Stimulated activated CD4-positive, alpha-beta T cell treated with anti-CD3 and anti-CD28 coated beads, Interleukin-4, amount 100 ng/mL, for 24 hours (primary cell): ENCODE measurements at places on chromosomes 4 and X.

DNA sequence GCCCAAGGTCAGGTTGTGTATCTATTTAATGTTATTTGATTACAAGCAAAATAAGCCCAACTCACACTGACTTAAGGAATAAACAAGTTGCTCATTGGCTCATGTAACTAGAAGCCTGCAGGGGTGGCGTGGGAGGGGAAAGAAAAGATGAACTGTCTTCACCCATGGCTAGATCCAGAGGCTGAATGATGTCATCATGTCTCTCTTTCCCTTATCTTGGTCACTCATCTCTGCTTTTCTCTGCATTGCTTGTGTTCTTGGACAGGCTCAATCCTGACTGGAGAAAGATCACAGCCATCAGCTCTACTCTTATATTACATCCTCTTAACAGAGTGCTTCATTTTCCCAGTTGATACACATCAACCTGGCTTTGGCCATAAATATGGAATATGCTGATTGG, 290.0 kb upstream of the DIAPH2 start:
- DNase-seq = no peak

DNA sequence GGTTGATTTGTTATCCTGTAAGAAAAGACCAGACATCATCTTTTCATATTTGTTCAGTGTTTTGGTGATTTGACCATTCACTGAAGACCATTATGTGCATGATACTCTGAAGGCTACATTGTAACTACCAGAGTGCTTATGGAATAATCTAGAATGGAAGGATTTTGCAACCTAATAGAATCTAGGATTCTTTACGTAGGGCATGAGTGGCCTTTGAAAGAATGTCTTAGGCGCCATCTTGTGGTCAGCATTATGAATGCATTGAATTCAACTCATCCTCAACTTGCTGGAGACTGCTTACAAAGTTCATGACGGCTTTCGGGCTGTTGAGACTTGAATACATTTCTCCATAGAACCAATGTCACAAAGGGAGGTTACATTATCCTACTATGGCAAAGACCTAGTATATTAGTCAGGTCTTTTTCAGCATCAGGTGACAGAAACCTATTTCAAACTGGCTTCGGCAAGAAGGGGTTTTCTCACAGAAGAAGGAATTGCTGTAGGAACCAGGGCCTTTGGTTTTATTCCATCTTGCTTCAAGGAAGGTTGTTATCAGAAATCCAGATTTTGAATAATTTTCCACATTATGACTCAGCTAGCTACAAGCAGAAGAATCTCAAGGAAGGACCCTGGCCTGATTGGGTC, 104.1 kb downstream of the GPAT3 start:
- DNase-seq = peak; percentile 71

- DNase-seq = no peak
Measured at GRCh38 chr4:173332021-173332487, 2.1 kb downstream of the HMGB2 start.

DNA sequence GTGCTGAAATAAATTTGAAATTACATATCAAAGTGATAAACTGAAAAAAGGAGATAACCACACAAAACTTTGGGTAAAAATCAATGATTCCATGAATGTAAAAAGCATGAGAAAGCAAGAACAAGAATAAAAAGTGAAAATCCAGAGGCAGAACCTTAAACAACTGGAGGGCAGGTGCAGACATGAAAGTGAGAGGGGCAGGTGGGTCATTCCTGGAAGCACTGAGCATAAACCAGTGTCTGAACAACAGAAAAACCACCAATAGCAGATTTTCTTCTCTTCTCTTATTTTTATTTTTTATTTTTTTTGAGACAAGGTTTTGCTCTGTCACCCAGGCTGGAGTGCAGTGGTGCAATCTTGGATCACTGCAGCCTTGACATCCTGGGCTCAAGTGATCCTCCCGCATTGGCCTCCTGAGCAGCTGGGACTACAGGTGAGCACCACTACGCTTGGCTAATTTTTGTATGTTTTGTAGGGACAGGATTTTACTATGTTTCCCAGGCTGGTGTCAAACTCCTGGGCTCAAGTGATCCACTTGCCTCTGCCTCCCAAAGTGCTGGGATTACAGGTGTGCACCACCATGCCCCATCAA, 46.8 kb upstream of the GPR78 start:
- DNase-seq = no peak

DNA sequence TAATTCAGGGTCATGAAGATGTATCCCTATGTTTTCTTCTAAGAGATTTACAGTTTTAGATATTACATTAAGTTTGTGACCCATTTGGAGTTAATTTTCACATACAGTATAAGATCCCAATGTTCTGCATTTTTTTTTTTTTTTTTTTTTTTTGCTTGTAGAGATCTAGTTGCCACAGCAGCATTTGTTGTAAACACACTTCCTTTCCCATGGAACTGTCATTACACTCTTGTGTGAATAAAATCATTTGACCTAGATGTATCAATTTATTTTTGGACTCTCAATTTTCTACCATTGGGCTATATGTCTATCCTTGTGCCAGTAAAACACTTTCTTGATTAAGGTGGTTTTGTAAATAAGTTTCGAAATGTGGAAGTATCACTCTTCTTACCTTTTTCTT, 1107.2 kb downstream of the TECRL start:
- no peak for DNase-seq

GRCh38 chr4:74235135-74235534, 73.1 kb upstream of the EPGN start:
- DNase-seq = no peak

DNA sequence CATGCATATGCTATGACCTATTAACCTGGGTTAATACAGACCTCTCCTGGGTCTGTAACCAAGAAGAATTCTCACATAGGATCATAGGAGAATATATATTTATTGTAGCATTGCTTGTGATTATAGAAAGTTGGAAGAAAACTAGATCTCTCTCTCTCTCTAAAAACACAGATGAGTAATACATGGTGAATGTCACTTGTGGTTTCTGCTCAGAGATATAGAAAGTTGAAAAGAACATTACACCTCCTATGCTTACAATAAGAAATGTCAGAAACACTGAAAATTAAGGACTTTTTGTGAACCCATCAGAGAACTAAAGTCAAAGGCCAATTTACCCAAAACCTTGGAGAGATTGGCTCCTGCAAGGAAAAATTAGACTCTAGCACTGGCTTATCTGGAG, 1389.5 kb downstream of the FAM133A start:
- DNase-seq = no peak

DNA sequence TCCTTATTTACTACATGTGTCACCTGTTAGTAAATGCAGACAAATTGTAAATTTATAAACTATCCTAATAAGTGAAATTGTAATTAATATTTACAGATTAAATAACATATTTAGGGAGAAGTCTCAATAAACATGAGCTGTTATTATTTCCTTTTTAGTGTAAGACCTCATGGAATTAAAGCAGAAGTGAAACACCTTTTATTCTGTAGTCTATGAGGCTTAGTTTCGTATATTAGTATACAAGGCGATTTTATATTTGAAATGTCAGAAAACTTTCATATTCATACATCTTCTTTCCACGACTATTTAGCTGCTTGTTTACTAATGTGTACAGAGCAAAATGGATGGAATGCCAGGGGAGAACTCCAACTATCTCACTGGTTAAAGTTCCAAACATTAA, 414.4 kb downstream of the ARHGAP24 start:
- no peak for DNase-seq

- no peak for DNase-seq
Measured at GRCh38 chr4:135185256-135185655, 983.7 kb upstream of the PABPC4L start.

- DNase-seq = no peak
Measured at GRCh38 chr4:18127030-18127429, 105.5 kb upstream of the LCORL start.

DNA sequence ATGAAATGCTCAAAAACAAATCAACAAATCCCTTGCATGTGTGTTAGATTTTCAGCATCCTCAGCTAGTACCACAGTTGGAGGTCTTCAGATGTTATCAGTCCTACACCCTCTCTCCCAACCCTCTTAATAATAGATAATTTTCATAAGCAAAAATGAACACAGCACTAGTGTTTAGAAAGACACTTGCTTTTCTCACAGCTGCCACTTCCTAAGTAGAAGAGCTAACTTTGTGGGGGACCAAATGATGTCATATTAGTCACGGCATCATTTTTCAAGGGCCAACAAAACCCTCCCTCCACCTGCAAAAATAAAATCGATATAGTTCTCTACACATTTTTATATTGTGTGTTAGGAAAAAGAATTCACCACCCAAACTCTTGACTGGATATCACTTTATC, 163.5 kb upstream of the GYPA start:
- DNase-seq = no peak

DNA sequence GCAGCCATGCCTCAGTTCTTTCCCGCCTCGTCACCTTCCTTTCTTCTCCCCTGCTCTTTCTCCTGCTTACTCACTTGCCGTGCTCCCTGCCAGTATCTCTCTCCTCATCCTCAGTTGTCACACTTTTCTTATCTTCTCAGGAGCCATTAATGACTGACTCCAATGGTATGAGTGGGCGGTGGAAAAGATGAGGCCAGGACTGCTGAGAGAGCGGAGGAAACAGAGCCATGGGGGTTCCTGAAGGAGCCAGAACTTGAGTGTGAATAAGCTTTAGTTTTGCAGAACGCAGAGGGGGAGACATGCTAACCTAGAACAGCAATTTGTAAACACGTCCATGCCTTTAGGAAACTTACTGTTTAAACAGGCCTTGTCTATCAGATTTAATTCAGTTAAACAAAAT, 126.5 kb downstream of the CHIC2 start:
- no peak for DNase-seq

- DNase-seq = no peak
Measured at GRCh38 chr4:92387459-92388069, 83.8 kb downstream of the GRID2 start.

DNA sequence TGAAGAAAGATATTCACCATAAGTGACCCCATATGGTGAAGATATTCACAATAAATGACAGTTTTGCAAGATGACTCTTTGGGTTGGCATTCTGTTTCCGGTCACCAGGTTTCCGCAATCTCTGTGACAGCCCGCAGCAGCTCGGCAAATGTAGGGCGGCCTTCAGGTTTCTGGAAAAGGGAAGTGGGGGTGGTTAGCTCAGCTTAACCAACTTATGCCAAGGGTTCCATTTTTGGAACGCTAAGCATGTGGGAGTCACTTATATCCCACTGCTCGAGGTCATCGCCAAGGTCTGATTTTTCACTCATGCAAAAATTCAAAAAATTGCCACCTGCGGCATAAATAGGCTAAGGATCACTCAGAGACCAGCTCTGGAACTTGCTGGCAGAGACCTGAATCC, 51.0 kb downstream of the NIPAL1 start:
- DNase-seq = no peak

- no peak for DNase-seq
Measured at GRCh38 chr4:55636656-55636999, 530 bp upstream of the NMU start.

DNA sequence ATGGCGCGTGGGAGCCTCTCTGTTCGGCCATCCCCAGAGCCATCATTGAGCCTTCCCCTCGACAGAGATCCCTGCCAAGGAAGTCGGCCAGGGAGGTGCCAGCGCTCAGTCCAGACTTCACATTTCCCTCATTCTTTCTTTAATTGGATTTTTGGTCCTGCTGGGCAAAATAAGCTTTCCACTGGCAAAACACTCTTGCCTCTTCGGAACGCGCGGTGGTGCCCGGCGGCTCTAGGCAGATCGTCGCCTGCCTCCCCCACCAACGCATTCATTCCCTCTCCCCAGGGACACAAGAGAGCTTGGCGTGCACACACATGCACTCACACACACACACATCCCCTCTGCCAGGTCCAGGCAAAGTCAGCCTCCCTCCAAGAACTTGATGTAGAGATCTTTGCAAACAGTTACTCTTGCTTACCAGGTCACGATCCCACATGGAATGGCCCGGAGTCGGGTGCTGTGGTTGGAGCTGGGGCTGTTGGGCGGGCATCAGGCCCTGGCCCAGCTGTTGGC, 257.1 kb downstream of the BCOR start:
- no peak for DNase-seq

DNA sequence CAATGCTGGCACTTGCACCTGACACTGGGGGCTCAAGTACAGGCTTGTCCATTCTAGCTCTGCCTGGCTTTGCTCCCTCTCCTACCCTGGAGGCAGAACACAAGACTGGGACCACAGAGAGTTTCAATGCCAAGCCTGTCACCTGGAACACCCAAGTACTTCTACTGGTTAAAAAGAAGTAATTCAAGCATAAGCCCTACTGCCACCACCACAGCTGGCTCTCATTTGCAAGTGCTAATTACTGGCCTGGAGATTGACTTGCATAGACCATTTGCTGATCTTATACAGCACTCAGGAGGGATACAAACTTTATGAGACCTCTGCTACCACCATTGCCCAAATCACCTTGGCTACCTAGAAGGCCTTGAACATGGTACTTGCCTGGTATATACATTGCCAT, 1550.9 kb downstream of the C4orf33 start:
- no peak for DNase-seq

GRCh38 chr4:114091546-114091945, 112.1 kb upstream of the ARSJ start:
- no peak for DNase-seq

- no peak for DNase-seq
Measured at GRCh38 chr4:73589887-73590801, 30.1 kb downstream of the RASSF6 start.

DNA sequence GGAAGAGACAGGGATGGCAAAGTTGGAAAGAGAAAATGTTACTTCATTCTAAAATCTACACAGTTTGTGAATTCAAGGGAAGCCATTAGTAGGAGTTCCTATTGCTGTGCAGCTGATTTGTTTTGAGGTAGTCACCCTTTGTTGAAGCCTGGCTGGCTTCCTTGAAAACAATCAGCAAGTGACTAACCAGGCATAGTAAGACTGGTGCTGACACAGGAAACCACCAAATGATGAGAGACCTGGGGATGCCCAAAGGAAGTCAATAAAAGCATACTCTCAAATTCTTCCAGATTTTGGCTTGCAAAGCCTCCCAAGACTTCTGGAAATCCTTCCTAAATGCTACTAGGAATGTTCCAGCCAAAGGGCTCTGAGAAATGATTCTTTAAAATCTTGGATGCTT, 23.9 kb upstream of the PRDM8 start:
- peak; percentile 68 for DNase-seq

DNA sequence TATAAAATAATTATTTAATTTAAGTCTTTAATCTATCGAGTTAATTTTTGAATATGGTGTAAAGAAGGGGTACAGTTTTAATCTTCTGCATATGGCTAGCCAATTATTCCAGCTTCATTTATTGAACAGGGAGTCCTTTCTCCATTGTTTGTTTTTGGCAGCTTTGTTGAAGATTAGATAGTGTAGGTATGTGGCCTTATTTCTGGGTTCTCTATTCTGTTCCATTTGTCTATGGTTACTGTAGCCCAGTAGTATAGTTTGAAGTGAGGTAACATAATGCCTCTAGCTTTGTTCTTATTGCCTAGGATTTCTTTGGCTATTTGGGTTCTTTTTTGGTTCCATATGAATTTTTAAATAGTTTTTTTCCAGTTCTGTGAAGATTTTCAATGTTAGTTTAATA, 48.3 kb downstream of the EMCN start:
- no peak for DNase-seq

GRCh38 chr4:119550857-119551532, 77.6 kb downstream of the PDE5A start:
- DNase-seq = no peak

GRCh38 chr4:11640584-11640983, 211.9 kb upstream of the HS3ST1 start:
- DNase-seq = no peak

- no peak for DNase-seq
Measured at GRCh38 chr4:159292137-159292896, 189.4 kb downstream of the RAPGEF2 start.
